Endothelial cell of coronary artery (primary cell): ENCODE measurements at places on chromosomes 12 and 14. TPM values are rescaled to one million over a fixed set of nuclear protein-coding genes. Genes with fewer than 3 reads are reported as not detected.

The SIX4 gene
- 2.2 and 2.4 TPM in 2 replicates for total RNA-seq

The ATP23 gene
- 6.6 and 9.1 TPM in 2 replicates for total RNA-seq

The RPGRIP1 gene
- not detected in 2 replicates for total RNA-seq

The CLEC4A gene
- 0.09 TPM in 1 of 2 replicates, not detected in the other for total RNA-seq

The CSRP2 gene
- 3.9 and 4.8 TPM in 2 replicates for total RNA-seq

The PROX2 gene
- total RNA-seq, result not detected in 2 replicates

The IAPP gene
- not detected in 2 replicates for total RNA-seq

The SERPINA4 gene
- not detected in 2 replicates for total RNA-seq

The SLC5A8 gene
- total RNA-seq, result not detected in 2 replicates

The GPR132 gene
- 0.18 TPM in 1 of 2 replicates, not detected in the other for total RNA-seq

The RNASE3 gene
- not detected in 2 replicates for total RNA-seq

The SART3 gene
- total RNA-seq, result 127 and 134 TPM in 2 replicates

The LRRC74A gene
- total RNA-seq, result not detected in 2 replicates

The TCL1B gene
- total RNA-seq, result not detected in 2 replicates

The SERPINA12 gene
- not detected in 2 replicates for total RNA-seq

The LTBR gene
- total RNA-seq, result 29.0 and 39.0 TPM in 2 replicates

The TRHDE gene
- not detected in 2 replicates for total RNA-seq

The DDX23 gene
- 98.9 and 102 TPM in 2 replicates for total RNA-seq

The KRT77 gene
- not detected in 2 replicates for total RNA-seq

The CATSPERB gene
- total RNA-seq, result not detected in 2 replicates

The ADAM21 gene
- total RNA-seq, result 0.18 and 0.38 TPM in 2 replicates

The WDHD1 gene
- total RNA-seq, result 9.7 and 13.9 TPM in 2 replicates

The FAM177A1 gene
- 30.1 and 46.3 TPM in 2 replicates for total RNA-seq

The PIWIL1 gene
- total RNA-seq, result not detected in 2 replicates

The TAS2R43 gene
- total RNA-seq, result 1.5 and 1.8 TPM in 2 replicates

The NID2 gene
- 14.2 and 34.4 TPM in 2 replicates for total RNA-seq

The DTX1 gene
- total RNA-seq, result under 0.01 TPM in 1 of 2 replicates, not detected in the other

The METTL1 gene
- total RNA-seq, result 3.9 and 5.7 TPM in 2 replicates

The TSHR gene
- total RNA-seq, result not detected in 2 replicates

The KRAS gene
- total RNA-seq, result 12.8 and 17.4 TPM in 2 replicates

The CDKL1 gene
- 13.1 and 14.5 TPM in 2 replicates for total RNA-seq

The MRPS35 gene
- 37.1 and 38.5 TPM in 2 replicates for total RNA-seq

The CPM gene
- 0.45 and 0.47 TPM in 2 replicates for total RNA-seq

The CLBA1 gene
- 5.2 and 6.8 TPM in 2 replicates for total RNA-seq

The TMCC3 gene
- total RNA-seq, result 18.3 and 30.9 TPM in 2 replicates

The SLC10A1 gene
- not detected in 2 replicates for total RNA-seq

The CLECL1 gene
- not detected in 2 replicates for total RNA-seq

The UBC gene
- 1,932 and 2,421 TPM in 2 replicates for total RNA-seq

The MYL2 gene
- not detected in 2 replicates for total RNA-seq

The SYT1 gene
- 1.7 TPM in 2 replicates for total RNA-seq

The MMP14 gene
- 236 and 368 TPM in 2 replicates for total RNA-seq

The LRRC43 gene
- 0.72 and 0.85 TPM in 2 replicates for total RNA-seq

The TCTN2 gene
- total RNA-seq, result 8.5 and 9.9 TPM in 2 replicates

The TTC6 gene
- 0.09 and 0.36 TPM in 2 replicates for total RNA-seq

The OTX2 gene
- not detected in 2 replicates for total RNA-seq

The NKX2-1 gene
- total RNA-seq, result not detected in 2 replicates

The PTGER2 gene
- total RNA-seq, result 1.4 TPM in 1 of 2 replicates, not detected in the other
